ENCODE measurements at places on chromosomes 5 and 9. TPM values are rescaled to one million over a fixed set of nuclear protein-coding genes. Genes with fewer than 3 reads are reported as not detected.

The SPINK7 gene
- not detected for total RNA-seq

The NRARP gene
- 11.5 TPM for total RNA-seq

The ROR2 gene
- 0.49 TPM for total RNA-seq

The HTR1A gene
- not detected for total RNA-seq

The TCF7 gene
- total RNA-seq, result 58.8 TPM

The SUSD1 gene
- 7.5 TPM for total RNA-seq

The SPINK5 gene
- not detected for total RNA-seq

The SLC6A18 gene
- not detected for total RNA-seq

The SPACA9 gene
- 2.4 TPM for total RNA-seq

The BTNL8 gene
- not detected for total RNA-seq

The ADAMTSL2 gene
- not detected for total RNA-seq

The ADGRV1 gene
- 0.10 TPM for total RNA-seq

The PCDHB12 gene
- not detected for total RNA-seq

The SLC46A2 gene
- not detected for total RNA-seq

GRCh38 chr9:96440671-96441199, 9.2 kb upstream of the HABP4 start:
- no peak overlapping the region for H3K4me3 ChIP-seq
- H3K27me3 ChIP-seq, result no peaks in the 10 kb centered on the region
- no peaks in the 10 kb centered on the region for H3K36me3 ChIP-seq
- no peak for DNase-seq

- no peak overlapping the region for H3K4me3 ChIP-seq
- H3K27ac ChIP-seq, result no peak overlapping the region
- H3K27me3 ChIP-seq, result no peaks in the 10 kb centered on the region
- no peaks in the 10 kb centered on the region for H3K4me1 ChIP-seq
Observed at GRCh38 chr9:107375001-107375400, 91.9 kb downstream of the RAD23B start.

DNA sequence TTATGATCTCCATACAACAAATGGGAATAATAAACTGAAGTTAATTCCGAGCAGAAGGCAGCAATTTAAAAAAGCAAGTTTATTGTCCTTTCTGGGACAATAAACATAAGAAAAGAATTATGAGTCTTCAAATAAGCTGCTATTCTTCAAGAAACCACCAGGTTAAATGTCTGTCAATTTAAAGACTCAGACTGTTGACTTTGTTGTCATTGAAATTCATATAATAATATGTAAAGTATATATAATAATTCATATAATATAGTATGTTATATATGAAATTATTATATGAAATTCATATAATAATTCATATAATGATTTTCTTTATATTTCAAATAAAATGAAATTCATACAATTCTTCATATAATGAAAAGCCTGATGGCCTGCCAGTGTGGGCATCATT, 497.5 kb upstream of the RGMB start:
- H3K4me3 ChIP-seq, result no peak overlapping the region
- H3K27me3 ChIP-seq, result no peaks in the 10 kb centered on the region
- H3K27ac ChIP-seq, result no peak overlapping the region
- no peaks in the 10 kb centered on the region for H3K36me3 ChIP-seq

- DNase-seq, result no peak
- no peak overlapping the region for H3K4me3 ChIP-seq
- H3K27me3 ChIP-seq, result no peaks in the 10 kb centered on the region
- H3K36me3 ChIP-seq, result no peaks in the 10 kb centered on the region
- no peaks in the 10 kb centered on the region for H3K4me1 ChIP-seq
Observed at GRCh38 chr5:14125262-14125661, 17.9 kb upstream of the TRIO start.

- no peaks in the 10 kb centered on the region for H3K27me3 ChIP-seq
- peak overlapping the region; percentile 34 for H3K4me3 ChIP-seq
- H3K4me1 ChIP-seq, result no peaks in the 10 kb centered on the region
- no peak overlapping the region for H3K27ac ChIP-seq
- no peak for DNase-seq
Observed at GRCh38 chr5:168612996-168613395, 33.8 kb upstream of the PANK3 start.

DNA sequence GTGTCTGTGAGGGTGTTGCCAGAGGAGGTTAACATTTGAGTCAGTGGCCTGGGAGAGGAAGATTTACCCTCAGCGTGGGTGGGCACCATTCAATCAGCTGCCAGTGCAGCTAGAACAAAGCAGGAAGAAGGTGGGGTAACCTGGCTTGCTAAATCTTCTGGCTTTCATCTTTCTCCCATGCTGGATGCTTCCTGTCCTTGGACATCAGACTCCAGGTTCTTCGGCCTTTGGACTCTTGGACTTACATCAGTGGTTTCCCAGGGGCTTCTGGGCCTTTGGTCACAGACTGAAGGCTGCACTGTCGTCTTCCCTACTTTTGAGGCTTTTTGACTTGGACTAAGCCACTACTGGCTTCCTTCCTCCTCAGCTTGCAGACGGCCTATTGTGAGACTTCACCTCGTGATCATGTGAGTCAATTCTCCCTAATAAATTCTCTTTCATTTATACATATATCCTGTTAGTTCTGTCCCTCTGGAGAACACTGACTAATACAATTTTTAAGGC, 38.1 kb downstream of the PBX3 start:
- DNase-seq, result no peak
- H3K4me1 ChIP-seq, result peaks cover 8% of the 10 kb centered on the region
- H3K4me3 ChIP-seq, result no peak overlapping the region
- no peaks in the 10 kb centered on the region for H3K36me3 ChIP-seq
- no peak overlapping the region for H3K27ac ChIP-seq

GRCh38 chr5:112640546-112640945, 97.1 kb upstream of the APC start:
- no peak overlapping the region for H3K27ac ChIP-seq
- H3K4me1 ChIP-seq, result no peaks in the 10 kb centered on the region
- no peaks in the 10 kb centered on the region for H3K36me3 ChIP-seq
- H3K4me3 ChIP-seq, result no peak overlapping the region

- no peaks in the 10 kb centered on the region for H3K4me1 ChIP-seq
- H3K27me3 ChIP-seq, result no peaks in the 10 kb centered on the region
- no peak for DNase-seq
- no peak overlapping the region for H3K4me3 ChIP-seq
Observed at GRCh38 chr9:118321788-118322187, 617.6 kb downstream of the TLR4 start.

DNA sequence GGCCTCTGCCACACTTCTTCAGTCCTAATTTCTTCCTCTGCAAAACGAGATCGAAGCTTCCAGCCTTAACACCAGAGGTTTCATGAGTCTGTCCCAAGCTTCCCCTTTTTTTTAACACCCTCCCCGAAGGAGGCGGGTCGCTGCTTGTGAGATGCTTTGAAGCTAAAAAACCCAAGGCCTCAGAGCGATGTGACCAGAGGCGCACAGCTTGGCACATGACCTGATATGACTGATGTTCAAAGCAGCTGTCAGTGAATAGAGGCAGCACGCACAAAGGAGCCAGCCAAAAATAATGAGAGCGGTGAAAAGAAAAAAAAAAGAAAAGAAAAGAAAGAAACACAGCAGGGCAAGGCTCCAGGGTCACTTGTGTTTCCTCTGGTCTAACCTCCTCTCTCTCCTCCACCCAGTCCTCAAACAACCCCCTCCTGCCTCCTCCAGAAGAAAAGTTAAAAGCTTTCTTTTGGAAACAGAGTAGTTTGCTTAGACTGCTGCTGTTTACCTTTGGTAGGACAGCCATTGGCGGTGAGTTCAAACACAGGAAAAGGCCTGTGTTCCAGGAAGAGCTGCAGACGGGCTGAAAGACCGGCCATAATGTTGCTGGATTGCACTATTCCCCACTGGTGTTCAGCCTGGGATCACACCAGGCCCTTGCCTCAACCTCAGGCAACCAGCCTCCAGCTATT, 10.9 kb upstream of the ZNF366 start:
- peaks cover 9% of the 10 kb centered on the region for H3K4me1 ChIP-seq
- DNase-seq, result peak; percentile 52
- H3K27me3 ChIP-seq, result no peaks in the 10 kb centered on the region
- no peaks in the 10 kb centered on the region for H3K36me3 ChIP-seq
- H3K27ac ChIP-seq, result no peak overlapping the region
- H3K4me3 ChIP-seq, result no peak overlapping the region

DNA sequence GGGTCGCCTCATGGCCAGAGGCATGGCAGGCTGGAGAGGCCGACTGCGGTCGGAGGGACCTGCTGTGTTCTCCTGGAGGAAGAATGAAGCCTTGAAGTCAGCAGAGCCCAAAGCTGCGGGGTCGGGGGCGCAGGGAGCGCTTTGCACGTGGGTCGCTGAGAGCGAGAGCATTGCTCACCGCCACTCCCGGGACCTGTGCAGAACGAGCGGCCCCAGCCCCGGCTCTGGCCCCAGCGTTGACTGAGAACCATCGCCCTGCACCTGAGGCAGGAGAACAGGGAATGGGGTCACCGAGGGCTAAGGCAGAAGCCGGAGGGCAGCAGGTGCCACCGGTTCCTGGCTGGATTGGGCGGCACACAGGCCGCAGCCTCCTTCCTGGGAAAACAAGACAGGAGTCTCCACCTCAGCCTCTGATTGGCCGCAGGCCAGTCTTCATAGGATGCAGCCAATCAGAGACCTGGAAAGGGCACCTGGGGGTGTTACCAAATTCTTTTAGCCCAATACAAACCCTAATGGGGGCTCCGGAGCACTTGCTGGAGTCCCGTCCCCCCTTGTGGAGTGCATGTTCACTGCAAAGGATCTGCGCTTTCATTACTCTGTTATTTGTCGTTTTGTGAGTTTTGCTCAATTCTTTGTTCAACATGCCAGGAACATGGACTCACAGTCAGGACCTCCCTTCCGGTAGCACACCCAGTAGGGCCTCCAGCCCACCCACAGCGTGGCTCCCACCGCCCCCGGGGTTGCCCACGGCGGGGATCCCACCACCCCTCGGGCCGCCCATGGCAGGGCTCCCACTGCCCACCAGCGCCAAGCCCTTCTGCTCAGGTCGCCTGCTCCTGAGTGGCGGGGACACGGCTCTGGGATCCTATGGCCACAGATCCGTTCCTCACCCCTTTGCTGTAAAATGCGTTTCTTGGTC, 24.7 kb upstream of the SLC6A19 start:
- H3K27me3 ChIP-seq, result peaks cover 10% of the 10 kb centered on the region
- DNase-seq, result no peak
- no peaks in the 10 kb centered on the region for H3K4me1 ChIP-seq
- no peak overlapping the region for H3K4me3 ChIP-seq
- H3K36me3 ChIP-seq, result no peaks in the 10 kb centered on the region

- no peaks in the 10 kb centered on the region for H3K4me1 ChIP-seq
- H3K27me3 ChIP-seq, result no peaks in the 10 kb centered on the region
- no peak overlapping the region for H3K4me3 ChIP-seq
Observed at GRCh38 chr5:13648822-13649221, 295.7 kb downstream of the DNAH5 start.

DNA sequence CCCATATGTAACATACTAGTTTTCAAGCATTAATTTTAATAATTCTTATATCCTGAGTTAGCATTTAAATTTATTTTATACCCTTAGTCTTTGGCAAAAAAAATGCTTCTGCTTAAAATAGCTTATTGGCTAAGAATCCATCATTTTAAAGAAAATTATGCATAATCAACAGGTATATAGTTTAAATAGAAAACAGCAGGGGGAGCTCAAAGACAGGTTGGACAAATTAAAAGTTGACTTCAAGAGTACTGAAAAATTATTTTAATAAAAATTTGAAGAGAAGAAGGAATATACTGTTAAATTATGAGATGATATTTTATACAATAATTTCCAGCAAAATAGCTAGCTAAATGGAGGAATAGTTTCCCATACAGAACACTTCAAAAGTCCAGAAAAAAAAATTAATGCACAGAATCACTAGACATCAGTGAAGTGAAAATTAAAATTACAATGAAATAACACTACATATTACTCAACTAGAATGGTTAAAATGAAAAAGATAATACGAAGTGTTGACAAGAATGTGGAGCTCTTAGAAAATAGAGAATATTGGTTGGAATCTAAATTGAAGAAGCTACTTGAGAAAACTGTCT, 387.1 kb downstream of the PDE4D start:
- H3K27ac ChIP-seq, result no peak overlapping the region
- H3K36me3 ChIP-seq, result no peaks in the 10 kb centered on the region
- H3K4me3 ChIP-seq, result no peak overlapping the region

- no peaks in the 10 kb centered on the region for H3K4me1 ChIP-seq
- no peak overlapping the region for H3K4me3 ChIP-seq
- no peak overlapping the region for H3K27ac ChIP-seq
Observed at GRCh38 chr9:77731008-77731698, 83.0 kb upstream of the GNA14 start.

GRCh38 chr5:134943547-134943946, 24.2 kb upstream of the CATSPER3 start:
- H3K4me1 ChIP-seq, result no peaks in the 10 kb centered on the region
- H3K27me3 ChIP-seq, result no peaks in the 10 kb centered on the region
- no peak for DNase-seq
- H3K36me3 ChIP-seq, result peaks cover 2% of the 10 kb centered on the region
- no peak overlapping the region for H3K4me3 ChIP-seq

DNA sequence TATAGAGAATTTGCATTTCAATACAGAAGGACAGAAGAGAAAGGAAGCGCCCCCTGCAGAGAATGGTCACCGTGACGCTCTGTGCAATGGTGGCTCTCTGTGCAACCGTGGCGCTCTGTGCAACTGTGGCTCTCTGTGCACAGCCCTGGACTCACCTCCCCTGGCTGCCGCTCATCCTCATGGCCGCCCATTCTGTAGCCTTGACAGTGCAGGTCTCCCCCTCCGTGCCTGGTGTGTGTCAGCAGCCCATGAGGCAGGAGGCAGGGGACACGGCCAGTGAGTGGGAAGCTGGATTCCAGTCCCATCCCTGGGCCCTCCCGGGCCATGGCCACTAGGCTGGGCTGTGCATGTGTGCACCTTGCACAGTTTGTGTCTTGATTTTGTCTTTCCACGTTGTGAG, 12.0 kb downstream of the EXOC3 start:
- no peak for DNase-seq
- H3K27ac ChIP-seq, result no peak overlapping the region
- peaks cover 16% of the 10 kb centered on the region for H3K36me3 ChIP-seq
- no peaks in the 10 kb centered on the region for H3K27me3 ChIP-seq
- no peaks in the 10 kb centered on the region for H3K4me1 ChIP-seq

GRCh38 chr5:165309446-165309845, 1804.0 kb downstream of the MAT2B start:
- no peak overlapping the region for H3K27ac ChIP-seq
- DNase-seq, result no peak
- no peaks in the 10 kb centered on the region for H3K27me3 ChIP-seq

DNA sequence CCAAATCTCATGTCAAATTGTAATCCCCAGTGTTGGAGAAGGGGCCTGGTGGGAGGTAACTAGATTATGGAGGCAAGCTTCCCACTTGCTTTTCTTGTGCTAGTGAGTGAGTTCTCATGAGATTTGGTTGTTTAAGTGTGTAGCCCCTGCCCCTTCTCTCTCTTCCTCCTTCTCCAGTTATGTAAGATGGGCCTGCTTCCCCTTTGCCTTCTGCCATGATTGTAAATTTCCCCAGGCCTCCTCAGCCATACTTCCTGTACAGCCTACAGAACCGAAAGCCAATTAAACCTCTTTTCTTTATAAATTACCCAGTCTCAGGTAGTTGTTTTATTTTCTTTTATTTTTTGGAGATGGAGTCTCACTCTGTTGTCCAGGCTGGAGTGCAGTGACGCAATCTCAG, 18.2 kb upstream of the TXNDC8 start:
- no peak overlapping the region for H3K4me3 ChIP-seq
- no peaks in the 10 kb centered on the region for H3K27me3 ChIP-seq
- no peak overlapping the region for H3K27ac ChIP-seq
- no peaks in the 10 kb centered on the region for H3K4me1 ChIP-seq
- H3K36me3 ChIP-seq, result no peaks in the 10 kb centered on the region

- no peak for DNase-seq
- no peak overlapping the region for H3K4me3 ChIP-seq
- H3K27ac ChIP-seq, result no peak overlapping the region
- H3K4me1 ChIP-seq, result no peaks in the 10 kb centered on the region
Observed at GRCh38 chr9:113734826-113735225, 141.3 kb upstream of the ZNF618 start.

GRCh38 chr5:158591301-158591863, 508.3 kb downstream of the EBF1 start:
- no peaks in the 10 kb centered on the region for H3K36me3 ChIP-seq
- no peak overlapping the region for H3K27ac ChIP-seq
- no peak for DNase-seq
- no peak overlapping the region for H3K4me3 ChIP-seq

All from B cell (primary cell).